ENCODE measurements at places on chromosomes 2 and 18.

GRCh38 chr2:7825591-7826312 lies 856.1 kb upstream of the ID2 start:
- no peak for DNase-seq

DNA sequence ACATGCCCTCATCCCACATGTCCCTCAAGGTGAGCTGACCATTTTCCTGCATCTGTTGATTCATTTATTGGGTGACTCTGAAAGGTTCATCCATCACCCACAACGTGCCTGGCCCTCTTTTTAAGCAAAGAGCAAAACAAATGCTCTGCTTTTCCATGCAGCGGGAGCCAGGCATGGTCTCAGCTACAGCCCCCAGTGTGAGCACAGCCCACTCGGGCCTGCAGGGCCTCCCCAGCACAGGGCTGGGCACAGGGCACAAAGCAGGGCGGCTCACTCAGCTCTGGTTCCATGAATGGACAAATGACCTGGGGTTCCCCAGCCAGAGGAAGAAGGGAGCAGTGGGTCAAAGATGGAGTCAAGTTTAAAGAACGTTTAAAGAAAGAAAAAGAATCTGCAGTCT lies 24.1 kb upstream of the OTOS start:
- no peak for DNase-seq

DNA sequence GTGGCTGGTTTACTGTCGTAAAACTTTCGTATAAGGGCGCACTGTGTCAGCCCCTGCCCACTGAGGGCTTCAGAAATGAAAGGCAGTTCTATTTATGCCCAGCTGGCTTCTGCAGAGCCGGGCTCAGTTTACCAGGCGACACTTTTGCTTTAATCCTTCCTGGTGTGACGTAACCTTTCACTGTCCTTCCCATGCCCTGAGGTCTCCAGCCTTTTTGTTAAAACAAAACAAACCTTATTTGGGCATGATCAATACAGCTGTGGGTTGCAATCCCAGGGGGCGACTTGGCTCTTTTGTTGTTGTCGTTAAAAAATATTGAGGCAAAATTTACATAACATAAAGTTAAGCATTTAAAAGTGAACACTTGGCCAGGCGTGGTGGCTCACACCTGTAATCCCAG lies 85.3 kb downstream of the AGAP1 start:
- no peak for DNase-seq

- no peak for DNase-seq
These were observed 322.8 kb upstream of the TANK start for GRCh38 chr2:160837416-160837815.

- no peak for DNase-seq
These were observed 45.6 kb upstream of the ZC3H15 start for GRCh38 chr2:186440506-186440905.

- peak; percentile 43 for DNase-seq
These were observed 108.8 kb downstream of the SLC4A3 start for GRCh38 chr2:219736209-219736608.

DNA sequence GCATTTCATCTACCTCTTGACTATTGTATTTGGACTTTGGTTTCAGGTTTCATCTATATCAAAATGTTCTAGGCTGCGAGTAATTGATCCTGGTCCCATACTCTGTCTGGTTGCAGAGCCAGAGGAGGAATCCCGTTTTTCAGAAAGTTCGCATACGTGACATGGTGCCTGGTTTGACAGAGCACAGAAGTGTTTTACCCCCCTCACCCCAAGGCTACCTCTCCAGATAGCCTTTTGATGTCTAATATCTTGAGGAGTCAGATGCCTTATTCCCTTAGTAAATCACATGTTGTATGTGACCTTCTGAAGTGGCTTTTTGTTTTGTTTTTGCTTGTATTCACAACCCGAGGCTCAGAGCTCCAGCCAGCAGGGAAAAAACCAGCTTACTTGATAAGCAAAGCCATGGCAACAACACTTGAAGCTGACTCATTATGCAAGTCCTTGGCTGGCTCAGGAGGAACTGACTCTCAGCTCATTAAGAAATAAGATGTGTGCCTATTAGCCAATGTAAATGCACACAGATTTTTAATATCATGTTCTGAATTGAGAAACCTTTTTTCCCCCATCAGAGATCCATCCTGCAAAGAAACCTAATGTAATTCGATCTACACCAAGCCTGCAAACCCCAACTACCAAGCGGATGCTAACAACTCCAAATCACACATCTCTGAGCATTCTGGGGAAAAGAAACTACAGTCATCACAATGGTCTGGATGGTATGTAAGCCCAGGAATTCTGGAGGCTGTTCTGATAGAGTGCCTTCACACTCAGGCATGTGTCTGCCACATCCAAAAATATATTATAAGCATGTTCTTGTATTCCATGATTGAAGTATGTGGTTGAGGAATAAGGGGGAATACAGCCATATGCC lies 41.4 kb downstream of the OXER1 start:
- peak; percentile 80 for DNase-seq

DNA sequence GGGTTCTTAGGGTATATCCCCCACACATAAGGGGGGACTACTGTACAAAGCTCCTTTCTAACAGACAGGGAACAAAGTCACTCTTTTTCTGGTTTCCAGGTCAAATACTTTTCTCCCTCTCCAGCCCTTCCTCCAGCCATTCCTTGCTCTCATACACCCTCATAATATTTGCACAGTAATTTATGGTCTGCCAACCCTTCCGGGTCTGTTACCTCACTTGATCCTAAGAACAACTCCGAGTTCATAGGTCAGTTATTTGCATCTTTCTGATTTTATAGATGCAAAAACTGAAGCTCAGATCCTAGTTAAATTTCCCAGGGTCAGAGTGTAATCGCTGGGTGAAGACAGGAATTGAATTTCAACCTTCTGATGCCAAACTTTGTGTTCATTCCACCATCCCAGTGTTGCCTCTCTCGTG lies 14.8 kb upstream of the MATN3 start:
- no peak for DNase-seq

- DNase-seq = no peak
These were observed 158.3 kb downstream of the GULP1 start for GRCh38 chr2:188449971-188450370.

- no peak for DNase-seq
These were observed 191.9 kb upstream of the CRIM1 start for GRCh38 chr2:36163520-36164254.

DNA sequence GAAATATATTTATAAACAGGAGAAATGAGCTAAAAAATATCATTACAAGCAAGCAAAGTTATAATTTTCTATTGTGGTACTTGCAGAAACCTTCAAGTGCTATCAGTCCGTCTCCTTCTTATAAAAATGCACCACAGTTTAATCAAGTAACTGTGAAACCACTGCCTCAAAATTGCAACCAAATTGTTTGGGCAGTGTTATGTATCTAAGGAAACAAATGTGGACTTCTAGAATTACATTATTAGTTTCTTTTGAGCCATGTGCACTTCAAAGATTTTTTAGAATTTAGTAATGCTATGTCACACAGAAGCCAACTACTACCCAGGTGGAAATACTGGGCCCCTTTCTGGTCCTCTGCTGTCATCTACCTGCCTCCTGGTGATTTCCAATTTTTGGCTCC lies 495.6 kb downstream of the NYAP2 start:
- peak; percentile 34 for DNase-seq

GRCh38 chr18:78418379-78418778 lies 561.2 kb upstream of the SALL3 start:
- no peak for DNase-seq

GRCh38 chr2:210072922-210073509 lies 70.6 kb downstream of the RPE start:
- peak; percentile 14 for DNase-seq

GRCh38 chr2:53765767-53766166 lies 1.8 kb upstream of the CHAC2 start:
- DNase-seq = no peak

GRCh38 chr2:101330253-101330933 lies 21.9 kb upstream of the RNF149 start:
- DNase-seq = no peak

DNA sequence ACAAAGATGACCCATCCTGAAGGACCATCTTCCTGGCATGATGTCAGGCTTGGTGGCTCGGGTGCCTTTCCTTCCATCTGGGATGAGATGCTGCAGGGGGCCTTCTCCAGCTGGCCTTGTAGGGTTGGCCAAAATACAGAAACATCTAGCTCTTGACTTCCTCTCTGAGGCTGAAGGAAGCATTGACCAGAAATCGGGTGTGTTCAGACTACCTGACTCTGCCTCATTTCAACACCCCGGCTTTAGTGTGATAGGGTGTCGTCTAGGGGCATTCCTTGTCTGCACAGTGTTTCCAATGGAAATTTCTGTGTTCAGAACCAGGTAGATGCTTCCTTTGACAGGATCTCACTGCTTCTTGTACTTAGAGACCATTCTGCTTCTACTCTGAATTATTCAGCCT lies 115.7 kb upstream of the SPRED2 start:
- DNase-seq = no peak

DNA sequence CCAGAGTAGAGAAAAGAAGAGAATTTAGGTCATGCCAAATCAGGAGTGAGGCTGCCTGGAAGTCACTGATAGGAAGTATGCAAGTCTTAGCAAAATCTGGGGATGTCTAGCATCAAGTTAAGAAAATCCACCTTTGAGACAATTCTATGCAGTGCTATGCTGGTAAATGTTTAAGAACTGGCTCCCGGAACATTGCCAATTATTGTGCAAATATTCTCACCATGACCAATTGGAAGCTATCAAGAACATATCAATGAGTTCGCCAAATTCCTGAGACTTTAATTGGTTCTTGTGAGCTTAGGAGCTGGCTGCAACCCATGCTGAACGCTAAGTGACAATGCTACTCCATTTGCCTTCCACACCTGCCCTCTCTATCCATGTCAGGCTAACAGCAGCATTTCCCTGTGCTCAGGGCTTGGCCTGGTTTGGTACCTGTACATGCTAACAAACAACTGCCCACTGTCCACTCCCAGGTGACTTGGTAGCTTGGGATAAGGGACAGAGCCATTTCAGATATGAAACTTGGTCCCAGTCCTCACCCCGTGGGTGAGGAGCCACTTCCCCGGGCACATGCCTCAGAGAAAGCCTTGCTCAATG lies 172.9 kb upstream of the KLHL29 start:
- DNase-seq = no peak

GRCh38 chr2:220504938-220505503 lies 877.6 kb downstream of the SLC4A3 start:
- DNase-seq = no peak

- peak; percentile 38 for DNase-seq
These were observed 8.1 kb downstream of the LBH start for GRCh38 chr2:30239308-30239985.

- no peak for DNase-seq
These were observed 19.3 kb downstream of the GATA6 start for GRCh38 chr18:22188559-22189267.

DNA sequence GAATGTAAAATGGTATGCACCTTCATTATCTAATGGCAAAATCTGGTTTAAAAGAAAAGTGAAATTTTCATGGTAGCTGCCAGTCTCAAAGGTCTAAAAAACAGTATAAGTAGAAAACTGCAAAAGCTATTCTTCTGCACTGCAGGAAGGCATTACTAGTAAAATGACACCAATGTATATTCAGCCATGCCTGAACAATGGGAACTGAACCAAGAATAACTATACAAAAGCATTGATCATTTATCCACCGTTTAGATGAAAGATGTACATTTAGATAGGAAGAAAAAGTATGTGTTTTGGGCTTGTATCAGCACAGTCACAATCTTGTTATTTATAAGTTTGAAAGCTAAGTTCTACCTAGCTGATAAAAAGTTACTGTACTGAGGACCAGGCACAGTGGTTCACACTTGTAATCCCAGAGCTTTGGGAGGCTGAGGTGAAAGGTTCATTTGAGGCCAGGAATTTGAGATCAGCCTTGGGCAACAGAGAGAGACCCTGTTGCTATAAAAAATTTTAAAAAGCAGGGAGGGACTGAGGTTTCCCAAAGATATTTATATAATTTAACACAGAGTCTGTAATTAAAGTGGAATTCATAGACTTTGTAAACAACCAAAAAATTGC lies 163.1 kb upstream of the WDSUB1 start:
- DNase-seq = no peak

- no peak for DNase-seq
These were observed 386.4 kb upstream of the CYRIA start for GRCh38 chr2:17052001-17052400.

GRCh38 chr18:56517196-56517595 lies 121.2 kb downstream of the TXNL1 start:
- DNase-seq = no peak

DNA sequence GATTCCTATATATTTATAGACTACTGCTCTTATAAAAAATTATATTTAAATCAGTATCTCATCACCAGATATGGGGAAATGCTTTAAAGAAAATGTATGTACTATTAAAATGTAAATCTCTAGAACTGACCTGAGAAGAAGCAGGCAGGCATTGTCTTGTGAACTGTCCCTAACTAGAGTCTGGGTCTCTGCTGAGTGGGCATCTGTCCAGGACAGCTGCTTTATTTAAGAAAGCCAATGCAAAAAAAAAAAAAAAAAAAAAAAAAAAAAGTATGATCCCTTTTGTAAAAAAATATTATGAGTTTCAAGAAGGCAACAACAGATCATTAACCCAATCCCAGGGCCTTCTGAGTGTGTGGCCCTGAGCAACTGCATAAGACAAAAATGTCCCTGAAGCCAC lies 66.0 kb downstream of the PAX3 start:
- DNase-seq = no peak

- no peak for DNase-seq
These were observed 1476.3 kb downstream of the LRP1B start for GRCh38 chr2:140654565-140654964.

DNA sequence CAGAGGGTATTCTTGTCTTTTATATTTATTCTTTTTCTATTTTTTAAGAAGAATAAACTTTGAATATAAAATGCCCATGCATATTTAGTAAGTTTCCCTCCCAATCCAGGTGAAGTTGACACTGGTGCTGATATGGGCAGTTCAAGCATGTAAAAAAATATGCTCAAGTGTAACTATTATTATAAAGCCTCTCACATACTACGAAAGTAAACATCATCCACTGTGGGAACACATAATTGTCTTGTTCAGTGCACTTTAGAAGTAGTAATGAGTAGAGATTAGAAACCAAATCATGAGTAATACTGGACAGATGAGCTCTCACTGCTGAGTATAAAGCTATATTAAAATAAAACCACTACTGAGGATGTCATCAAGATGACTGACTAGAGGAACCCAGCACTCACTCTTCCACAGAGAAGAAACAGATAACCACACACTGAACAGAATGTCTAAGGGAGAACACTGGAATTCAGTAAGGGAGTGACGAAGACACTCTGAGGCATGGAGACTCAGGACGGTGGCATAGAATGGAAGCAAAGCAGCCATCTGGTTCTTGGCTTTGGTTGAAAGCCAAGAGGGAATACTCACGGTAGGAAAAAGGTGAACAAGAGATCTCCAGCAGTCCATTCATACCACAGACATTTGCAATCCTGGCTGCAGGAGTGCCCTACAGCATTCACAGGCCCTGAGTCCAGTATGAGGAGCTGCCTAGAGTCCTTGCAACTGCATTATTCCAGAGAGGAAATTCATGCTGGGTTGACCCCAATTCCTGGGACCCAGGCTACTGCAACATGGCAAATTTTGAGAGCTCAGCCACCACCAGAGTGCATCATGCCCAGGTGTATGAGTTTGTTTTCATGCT lies 9.5 kb upstream of the FAM110C start:
- DNase-seq = no peak

GRCh38 chr2:175282300-175282699 lies 100.8 kb upstream of the ATP5MC3 start:
- DNase-seq = peak; percentile 0

GRCh38 chr2:141055531-141055930 lies 1075.3 kb downstream of the LRP1B start:
- no peak for DNase-seq
